ENCODE measurements at places on chromosomes 3 and 15. TPM values are rescaled to one million over a fixed set of nuclear protein-coding genes. Genes with fewer than 3 reads are reported as not detected.

PLEKHO2 gene
- 28.9 TPM for total RNA-seq

CLDN18 gene
- not detected for total RNA-seq

TMEM158 gene
- total RNA-seq, result 0.27 TPM

- DNase-seq, result no peak
Measured at GRCh38 chr3:72591522-72592421, 256.5 kb downstream of the SHQ1 start.

DNA sequence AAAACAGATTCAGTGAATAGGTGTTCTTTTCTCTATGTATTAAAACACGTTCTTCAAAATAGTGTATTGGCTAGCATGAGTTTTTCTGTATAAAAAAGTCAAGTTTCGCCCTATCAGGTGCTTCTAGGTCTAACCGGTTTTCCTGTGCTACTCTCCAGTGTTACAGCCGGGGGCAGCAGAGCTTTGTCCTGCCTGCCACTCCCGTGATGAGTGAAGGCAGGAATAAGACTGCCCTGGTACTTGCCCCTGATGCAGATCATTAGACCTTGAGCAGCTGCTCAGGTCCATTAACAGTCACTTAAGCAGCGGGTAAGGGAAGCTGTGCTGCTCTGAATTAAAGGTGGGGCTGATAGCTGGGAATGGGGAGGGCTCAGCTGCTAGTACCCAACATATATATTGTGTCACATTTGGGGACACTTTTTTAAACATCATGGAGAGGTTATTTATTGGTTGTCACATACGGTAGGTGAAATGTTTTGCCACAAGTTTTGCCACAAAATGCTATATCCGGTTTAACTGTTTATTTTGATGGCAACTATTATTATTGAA lies 1.3 kb upstream of the UNC13C start:
- DNase-seq, result no peak

GRCh38 chr3:177802151-177802900 lies 605.0 kb upstream of the TBL1XR1 start:
- DNase-seq, result no peak

DNA sequence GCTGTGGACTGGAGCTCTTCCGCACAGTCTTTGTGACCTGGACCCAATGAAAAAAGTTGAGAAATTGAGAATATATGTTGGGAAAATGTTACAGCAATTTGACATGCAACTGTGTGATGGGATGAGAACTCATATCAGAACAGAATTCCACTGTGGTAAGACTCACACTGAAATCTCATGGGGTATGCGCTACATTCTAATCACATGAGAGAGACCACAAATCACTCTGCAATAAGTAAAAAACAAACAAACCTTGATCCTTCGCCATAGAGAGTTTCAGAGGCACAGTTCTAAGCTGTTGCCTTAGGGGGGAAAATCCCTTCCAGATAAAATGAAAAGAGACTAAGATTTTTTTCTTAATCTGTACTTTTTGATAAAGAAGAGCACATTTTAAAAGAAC lies 37.3 kb downstream of the LMCD1 start:
- no peak for DNase-seq

GRCh38 chr3:44522494-44522933 lies 32.5 kb upstream of the ZKSCAN7 start:
- no peak for DNase-seq

- DNase-seq, result no peak
Measured at GRCh38 chr3:14646131-14646573, 5.4 kb upstream of the CCDC174 start.

DNA sequence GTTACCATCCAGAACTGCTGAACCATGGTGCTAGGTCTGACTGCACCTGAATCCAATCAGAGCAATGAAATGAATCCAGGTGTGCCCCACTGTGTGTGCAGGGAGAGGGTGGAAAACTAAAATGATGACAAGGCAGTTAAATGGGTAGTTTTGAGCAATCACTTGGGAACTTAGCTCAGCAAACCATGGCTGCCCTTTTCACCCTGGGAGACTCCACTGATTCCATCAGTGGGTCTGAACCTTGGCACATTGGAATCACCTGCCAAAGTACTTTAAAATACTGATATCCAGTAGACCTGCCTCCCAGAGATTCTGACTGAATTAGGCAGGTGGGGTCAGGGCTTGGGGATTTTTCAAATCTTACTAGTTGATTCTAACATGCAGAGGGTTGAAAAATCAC lies 59.8 kb upstream of the USP3 start:
- no peak for DNase-seq

GRCh38 chr3:114034787-114035545 lies 21.4 kb downstream of the CCDC191 start:
- DNase-seq, result no peak

- no peak for DNase-seq
Measured at GRCh38 chr3:114597012-114597411, 303.2 kb downstream of the TIGIT start.

GRCh38 chr3:173977747-173978146 lies 580.2 kb downstream of the NLGN1 start:
- DNase-seq, result no peak

GRCh38 chr15:48650931-48651330 lies 5.4 kb upstream of the FBN1 start:
- DNase-seq, result no peak

DNA sequence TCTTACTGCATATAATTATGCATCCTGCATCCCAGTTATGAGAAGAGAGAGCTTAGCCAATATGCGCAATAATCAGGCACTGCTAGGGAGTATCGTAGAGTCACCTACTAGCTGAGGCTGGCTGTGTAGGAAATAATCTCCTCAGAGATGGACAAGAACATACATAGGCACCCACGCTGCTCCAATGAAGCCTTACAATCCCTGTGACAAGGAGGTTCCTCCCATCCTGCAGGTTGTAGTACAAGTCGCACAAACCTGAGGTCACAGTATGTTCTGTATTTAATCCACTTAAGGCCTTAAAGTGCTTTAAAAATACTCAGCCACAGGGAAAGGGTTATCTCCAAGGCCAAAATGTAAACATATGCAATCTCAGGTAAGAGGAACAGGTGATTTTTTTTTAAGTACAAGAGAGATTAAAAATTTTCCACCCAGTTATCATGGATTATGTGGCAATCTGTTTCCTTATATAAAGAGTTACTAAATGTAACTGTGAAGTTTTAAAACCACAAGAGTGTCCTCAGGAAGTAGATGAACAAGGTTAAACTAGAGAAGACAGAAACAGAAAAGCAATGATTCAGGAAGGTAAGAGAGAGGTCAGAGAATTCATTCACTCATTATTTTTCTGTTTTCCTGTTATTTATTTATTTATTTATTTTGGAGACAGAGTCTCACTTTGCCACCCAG lies 7.5 kb upstream of the COLQ start:
- no peak for DNase-seq

DNA sequence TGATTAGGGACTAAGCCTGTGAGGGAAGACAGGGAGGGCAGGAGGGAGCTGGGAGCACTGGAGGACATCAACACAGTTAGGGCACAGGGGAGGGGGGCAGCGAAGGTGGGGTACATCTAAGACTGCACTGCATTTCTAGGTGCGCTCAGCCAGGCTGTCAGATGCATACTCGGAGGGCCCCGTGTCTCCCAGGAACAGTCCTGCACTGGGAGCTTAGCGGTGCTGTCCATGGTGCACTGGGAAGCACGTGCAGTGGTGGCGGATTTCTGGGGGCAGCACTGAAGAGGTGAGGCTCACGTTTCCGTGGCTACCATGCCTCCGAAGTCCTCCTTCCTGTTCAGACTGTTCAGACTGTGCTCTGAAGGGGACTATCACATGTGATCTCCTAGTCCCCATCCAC lies 54.4 kb downstream of the ROPN1B start:
- DNase-seq, result no peak

- no peak for DNase-seq
Measured at GRCh38 chr3:25945836-25946235, 155.9 kb downstream of the OXSM start.

- DNase-seq, result no peak
Measured at GRCh38 chr15:33284336-33284735, 26.4 kb upstream of the RYR3 start.

DNA sequence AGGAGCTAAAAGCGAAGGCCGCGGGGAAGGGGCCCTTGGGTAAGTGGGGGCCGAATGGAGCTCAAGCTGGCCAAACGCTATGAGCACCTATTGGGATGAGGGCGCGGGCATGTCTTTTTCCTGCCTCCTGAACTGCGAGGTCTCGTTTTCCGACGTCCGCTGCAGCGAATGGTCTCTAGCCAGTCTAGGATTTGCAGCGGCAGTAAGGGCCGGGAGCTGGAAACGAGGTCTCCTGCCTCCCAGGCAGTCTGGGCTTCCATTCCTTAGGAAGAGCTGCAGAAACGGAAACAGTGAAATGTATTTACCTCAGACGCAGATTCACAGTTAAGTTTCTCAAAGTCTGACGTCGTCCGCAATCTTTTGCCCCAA lies 517 bp downstream of the TMA7 start:
- DNase-seq, result peak; percentile 45

DNA sequence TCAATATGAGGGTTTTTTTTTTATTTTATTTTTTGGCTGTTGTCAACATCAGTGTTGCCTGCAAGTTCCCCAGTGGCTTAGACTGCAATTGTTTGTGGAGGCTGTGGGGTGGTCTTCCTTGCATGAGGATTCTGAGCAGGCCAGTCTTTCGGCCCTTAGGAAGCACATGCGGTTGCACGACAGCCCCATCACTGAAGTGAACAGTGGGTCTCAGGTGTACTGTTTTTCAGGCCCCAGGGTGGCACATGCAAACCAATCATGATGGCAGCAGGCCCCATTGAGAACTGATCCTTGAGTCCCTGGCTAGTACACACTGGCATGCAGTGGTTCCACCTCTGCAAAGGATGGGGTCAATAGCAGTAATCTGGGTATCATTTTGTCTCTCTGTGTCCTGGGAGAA lies 768.7 kb downstream of the EPHA3 start:
- no peak for DNase-seq
